Activated T-cell treated with anti-CD3 and anti-CD28 coated beads, Interleukin-2, amount 50 U/mL, for 72 hours (primary cell): ENCODE measurements at places on chromosomes 3 and 15. TPM values are rescaled to one million over a fixed set of nuclear protein-coding genes. Genes with fewer than 3 reads are reported as not detected.

The HLTF gene
- total RNA-seq, result 31.9 TPM

The SLC24A5 gene
- not detected for total RNA-seq

- peaks cover 6% of the 10 kb centered on the region for H3K4me1 ChIP-seq
- H3K27me3 ChIP-seq, result peaks cover 7% of the 10 kb centered on the region
- peaks cover 33% of the 10 kb centered on the region for H3K36me3 ChIP-seq
- no peak overlapping the region for H3K27ac ChIP-seq
Measured at GRCh38 chr3:197567904-197568681, 12.3 kb upstream of the BDH1 start.

The UTS2B gene
- not detected for total RNA-seq

DNA sequence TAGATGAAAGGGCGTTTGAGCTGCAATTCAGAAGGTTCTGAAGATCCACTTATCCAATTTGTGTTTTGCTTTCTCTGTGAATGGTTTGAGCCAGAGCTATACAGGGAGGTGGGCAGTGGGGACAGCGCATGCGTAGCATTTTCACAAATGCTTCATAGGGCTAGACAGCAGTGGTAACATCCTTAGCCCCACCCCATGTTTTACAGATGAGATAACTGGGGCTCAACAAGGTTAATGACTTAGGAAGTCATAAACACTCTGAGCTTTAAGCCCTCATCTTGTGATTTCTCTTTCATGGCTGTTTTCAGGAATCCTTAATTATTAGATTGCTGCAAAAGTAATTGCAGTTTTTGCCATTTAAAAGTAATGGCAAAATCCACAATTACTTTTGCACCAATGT is 408.7 kb downstream of the IL5RA start:
- H3K4me1 ChIP-seq, result no peaks in the 10 kb centered on the region
- no peak overlapping the region for H3K27ac ChIP-seq
- DNase-seq, result no peak
- no peak overlapping the region for H3K4me3 ChIP-seq
- no peaks in the 10 kb centered on the region for H3K27me3 ChIP-seq

The PARP15 gene
- 23.7 TPM for total RNA-seq

GRCh38 chr3:41426485-41426884 is 227.2 kb downstream of the CTNNB1 start:
- peaks cover 9% of the 10 kb centered on the region for H3K4me1 ChIP-seq
- H3K4me3 ChIP-seq, result no peak overlapping the region
- no peak for DNase-seq
- H3K27me3 ChIP-seq, result peaks cover 6% of the 10 kb centered on the region

The IMPG2 gene
- total RNA-seq, result 0.82 TPM

- H3K27ac ChIP-seq, result no peak overlapping the region
- H3K4me3 ChIP-seq, result no peak overlapping the region
- no peak for DNase-seq
- no peaks in the 10 kb centered on the region for H3K4me1 ChIP-seq
- H3K27me3 ChIP-seq, result peaks cover 19% of the 10 kb centered on the region
Measured at GRCh38 chr15:88738796-88739195, 64.4 kb upstream of the ACAN start.

- H3K4me1 ChIP-seq, result no peaks in the 10 kb centered on the region
- no peak overlapping the region for H3K27ac ChIP-seq
- no peaks in the 10 kb centered on the region for H3K36me3 ChIP-seq
- no peak for DNase-seq
- no peak overlapping the region for H3K4me3 ChIP-seq
- peaks cover 62% of the 10 kb centered on the region for H3K27me3 ChIP-seq
Measured at GRCh38 chr15:68430471-68431036, 1.4 kb downstream of the ITGA11 start.

GRCh38 chr3:12743583-12743982 is 15.5 kb downstream of the TMEM40 start:
- H3K36me3 ChIP-seq, result no peaks in the 10 kb centered on the region
- no peak overlapping the region for H3K27ac ChIP-seq
- DNase-seq, result no peak
- H3K4me3 ChIP-seq, result no peak overlapping the region

The KLHL40 gene
- total RNA-seq, result not detected

DNA sequence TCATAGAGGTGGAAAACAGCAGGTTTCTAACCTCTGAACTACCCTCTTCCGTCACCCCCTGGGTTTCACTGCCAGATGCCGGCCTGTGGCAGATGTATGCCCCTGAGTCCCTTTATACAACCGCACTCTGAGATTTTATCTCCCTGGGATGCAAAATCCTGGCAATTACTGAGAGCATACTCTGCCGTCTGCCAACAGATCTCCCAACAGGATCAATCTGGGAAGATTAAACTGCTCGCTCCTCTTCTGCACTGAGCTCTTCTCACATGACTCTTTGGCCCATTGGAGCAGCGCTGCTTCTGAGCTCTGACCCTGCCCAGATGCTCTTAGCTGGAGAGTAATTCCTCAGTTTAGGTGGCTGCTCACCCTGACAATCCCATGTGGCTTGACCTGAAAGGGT is 133.2 kb downstream of the LIPC start:
- H3K27me3 ChIP-seq, result no peaks in the 10 kb centered on the region
- H3K4me1 ChIP-seq, result peaks cover 12% of the 10 kb centered on the region
- no peak overlapping the region for H3K4me3 ChIP-seq
- H3K36me3 ChIP-seq, result no peaks in the 10 kb centered on the region

DNA sequence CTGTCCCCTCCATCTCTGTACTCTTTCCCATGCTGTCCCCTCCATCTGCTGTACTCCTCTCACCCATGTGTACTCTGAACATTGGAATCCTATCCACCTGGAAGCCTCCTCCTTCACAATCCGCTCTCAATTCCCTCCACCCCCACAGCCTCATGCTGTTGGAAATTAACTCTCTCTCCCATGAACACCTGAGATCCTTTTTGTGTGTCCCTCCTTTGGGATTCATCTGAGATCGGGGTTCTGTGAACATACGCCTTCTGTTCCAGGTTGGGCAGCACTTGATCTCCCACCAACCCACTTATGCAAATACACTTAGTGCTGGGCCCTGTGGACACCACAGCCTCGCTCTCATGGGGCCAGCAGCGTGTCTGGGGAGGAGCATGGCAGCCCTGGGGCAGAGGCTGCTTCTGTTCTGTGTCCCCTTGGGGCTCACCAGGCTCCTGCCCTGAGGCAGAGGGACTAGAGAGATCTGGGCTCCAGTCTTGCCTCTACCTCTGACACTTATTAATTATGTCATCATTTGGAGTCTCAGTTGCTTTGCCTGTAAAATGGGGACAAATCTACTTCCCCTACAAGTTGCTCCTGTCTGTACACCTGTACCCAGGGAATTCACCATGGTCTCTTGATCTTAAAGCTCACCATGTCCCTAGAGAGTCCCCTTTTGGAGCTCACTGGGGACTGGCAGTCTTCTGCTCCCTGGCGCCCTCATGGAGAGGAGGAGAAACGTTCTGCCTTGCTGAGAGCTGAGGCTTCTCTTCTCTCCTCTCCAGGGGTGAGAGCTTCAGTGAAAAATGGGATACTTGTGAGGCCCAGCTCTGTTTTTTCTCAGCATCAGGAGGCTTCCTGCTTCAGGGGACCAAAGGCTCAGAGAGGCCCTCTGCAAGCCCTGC is 42.7 kb downstream of the ITGA11 start:
- no peak overlapping the region for H3K27ac ChIP-seq
- H3K27me3 ChIP-seq, result peaks cover 32% of the 10 kb centered on the region
- no peak for DNase-seq
- H3K36me3 ChIP-seq, result no peaks in the 10 kb centered on the region

The RFC4 gene
- total RNA-seq, result 112 TPM

The PTH1R gene
- not detected for total RNA-seq

GRCh38 chr15:100902436-100903167 is 16.6 kb upstream of the LRRK1 start:
- no peak for DNase-seq
- no peaks in the 10 kb centered on the region for H3K4me1 ChIP-seq
- H3K4me3 ChIP-seq, result no peak overlapping the region
- no peaks in the 10 kb centered on the region for H3K36me3 ChIP-seq
- peaks cover 34% of the 10 kb centered on the region for H3K27me3 ChIP-seq

The PARP9 gene
- 28.8 TPM for total RNA-seq

GRCh38 chr3:22122567-22122966 is 371.6 kb upstream of the ZNF385D start:
- H3K27ac ChIP-seq, result no peak overlapping the region
- no peaks in the 10 kb centered on the region for H3K4me1 ChIP-seq
- H3K36me3 ChIP-seq, result no peaks in the 10 kb centered on the region
- no peaks in the 10 kb centered on the region for H3K27me3 ChIP-seq
- H3K4me3 ChIP-seq, result no peak overlapping the region

- H3K27me3 ChIP-seq, result peaks cover 6% of the 10 kb centered on the region
- H3K4me3 ChIP-seq, result no peak overlapping the region
- H3K27ac ChIP-seq, result no peak overlapping the region
- no peak for DNase-seq
Measured at GRCh38 chr15:72304596-72304995, 15.4 kb downstream of the CELF6 start.

- no peak overlapping the region for H3K4me3 ChIP-seq
- no peak for DNase-seq
- no peaks in the 10 kb centered on the region for H3K27me3 ChIP-seq
- H3K36me3 ChIP-seq, result no peaks in the 10 kb centered on the region
- H3K4me1 ChIP-seq, result no peaks in the 10 kb centered on the region
Measured at GRCh38 chr3:25469558-25469957, 41.5 kb downstream of the RARB start.

The TMEM212 gene
- not detected for total RNA-seq

GRCh38 chr3:138949445-138950005 is 2.5 kb downstream of the FOXL2NB start:
- H3K27me3 ChIP-seq, result peaks cover 69% of the 10 kb centered on the region
- H3K4me3 ChIP-seq, result peak overlapping the region; percentile 48
- DNase-seq, result no peak
- peaks cover 33% of the 10 kb centered on the region for H3K4me1 ChIP-seq

GRCh38 chr3:49198161-49198560 is 26.8 kb downstream of the KLHDC8B start:
- DNase-seq, result no peak
- no peaks in the 10 kb centered on the region for H3K4me1 ChIP-seq

GRCh38 chr3:146537603-146538002 is 6.8 kb downstream of the PLSCR1 start:
- no peak overlapping the region for H3K4me3 ChIP-seq
- no peak overlapping the region for H3K27ac ChIP-seq
- DNase-seq, result no peak
- H3K27me3 ChIP-seq, result no peaks in the 10 kb centered on the region

DNA sequence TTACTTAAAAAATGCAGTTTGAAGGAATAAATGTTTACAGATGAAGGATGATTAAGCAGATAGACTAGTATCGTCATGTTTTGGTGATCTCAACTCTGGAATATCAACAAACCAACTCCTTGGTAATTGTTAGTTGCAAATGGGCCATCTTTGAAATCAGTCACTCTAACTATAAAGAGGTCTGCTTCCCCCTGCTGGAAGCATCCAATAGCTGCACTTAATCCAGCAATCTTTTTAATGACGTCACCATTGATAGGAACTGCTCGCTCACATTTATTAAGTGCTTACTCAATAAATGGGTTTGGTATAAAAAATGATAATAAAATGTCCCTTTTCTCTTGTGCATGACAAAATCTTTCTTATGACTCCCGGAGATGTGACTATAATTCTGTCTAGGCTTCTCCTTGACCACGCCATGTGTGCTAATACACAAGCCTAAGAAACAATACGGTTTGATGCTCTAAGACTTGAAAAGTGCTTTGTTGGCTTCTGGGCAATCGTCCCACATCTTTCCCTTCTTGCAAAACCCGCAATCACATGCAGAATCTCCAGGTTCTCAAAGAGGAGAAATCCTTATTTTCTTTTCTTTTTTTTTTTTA is 227.6 kb upstream of the POU1F1 start:
- DNase-seq, result peak; percentile 12
- H3K4me3 ChIP-seq, result no peak overlapping the region

DNA sequence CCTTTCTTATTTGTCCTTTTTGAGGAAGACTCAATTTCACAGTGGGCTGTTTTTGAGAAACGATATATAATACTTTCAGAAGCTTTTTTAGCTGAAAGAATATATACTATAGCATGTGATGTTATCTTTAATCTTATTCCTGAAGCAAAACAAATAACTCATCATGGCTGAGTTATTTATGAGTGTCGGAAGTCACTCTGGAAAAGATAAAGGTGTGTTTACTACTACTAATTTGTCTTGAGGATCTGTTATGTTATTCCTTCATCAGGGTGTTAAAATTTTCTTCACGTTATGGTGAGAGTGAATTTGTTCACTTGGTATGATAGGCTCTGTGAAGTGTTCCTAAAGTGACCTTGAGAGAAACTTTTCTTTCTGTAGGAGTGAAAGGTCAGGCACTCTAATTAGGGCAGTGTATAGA is 4.7 kb downstream of the TCF12 start:
- no peak for DNase-seq
- peaks cover 23% of the 10 kb centered on the region for H3K36me3 ChIP-seq
- no peak overlapping the region for H3K4me3 ChIP-seq
- H3K4me1 ChIP-seq, result peaks cover 39% of the 10 kb centered on the region

- no peak for DNase-seq
- peaks cover 23% of the 10 kb centered on the region for H3K4me1 ChIP-seq
Measured at GRCh38 chr3:59467476-59467875, 417.7 kb upstream of the CFAP20DC start.

GRCh38 chr3:22269831-22270230 is 518.8 kb upstream of the ZNF385D start:
- no peak overlapping the region for H3K27ac ChIP-seq
- no peaks in the 10 kb centered on the region for H3K36me3 ChIP-seq
- no peak for DNase-seq
- H3K4me3 ChIP-seq, result no peak overlapping the region
- H3K4me1 ChIP-seq, result no peaks in the 10 kb centered on the region

The CMC1 gene
- total RNA-seq, result 22.8 TPM

DNA sequence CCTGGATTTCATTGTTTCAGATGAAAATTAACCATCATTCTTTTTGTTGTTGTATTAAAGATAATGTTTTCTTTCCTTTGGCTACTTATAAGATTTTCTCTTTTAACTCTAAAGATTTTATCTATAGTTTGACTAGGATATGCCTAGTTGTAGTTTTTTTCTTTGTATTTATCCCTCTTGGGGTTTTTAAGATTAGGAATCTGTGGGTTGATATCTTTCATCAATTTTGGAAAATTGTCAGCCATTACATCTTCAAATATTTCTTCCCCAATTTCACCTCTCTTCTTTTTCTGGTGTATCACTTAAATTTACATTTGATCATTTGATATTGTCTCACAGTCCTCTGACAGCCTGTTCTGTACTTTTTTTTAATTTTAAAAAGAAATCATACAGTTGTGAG is 32.5 kb upstream of the LIMD1 start:
- no peaks in the 10 kb centered on the region for H3K36me3 ChIP-seq
- H3K4me1 ChIP-seq, result peaks cover 8% of the 10 kb centered on the region
- no peak overlapping the region for H3K4me3 ChIP-seq
- H3K27ac ChIP-seq, result no peak overlapping the region

- H3K4me3 ChIP-seq, result no peak overlapping the region
- H3K36me3 ChIP-seq, result no peaks in the 10 kb centered on the region
- no peak for DNase-seq
- peaks cover 8% of the 10 kb centered on the region for H3K27me3 ChIP-seq
Measured at GRCh38 chr3:124826703-124827102, 60.5 kb downstream of the ITGB5 start.
